Stimulated activated CD8-positive, alpha-beta memory T cell treated with anti-CD3 and anti-CD28 coated beads, Interleukin-15, amount 100 ng/mL, for 1 hour (primary cell): ENCODE measurements at places on chromosomes 5 and 9.

DNA sequence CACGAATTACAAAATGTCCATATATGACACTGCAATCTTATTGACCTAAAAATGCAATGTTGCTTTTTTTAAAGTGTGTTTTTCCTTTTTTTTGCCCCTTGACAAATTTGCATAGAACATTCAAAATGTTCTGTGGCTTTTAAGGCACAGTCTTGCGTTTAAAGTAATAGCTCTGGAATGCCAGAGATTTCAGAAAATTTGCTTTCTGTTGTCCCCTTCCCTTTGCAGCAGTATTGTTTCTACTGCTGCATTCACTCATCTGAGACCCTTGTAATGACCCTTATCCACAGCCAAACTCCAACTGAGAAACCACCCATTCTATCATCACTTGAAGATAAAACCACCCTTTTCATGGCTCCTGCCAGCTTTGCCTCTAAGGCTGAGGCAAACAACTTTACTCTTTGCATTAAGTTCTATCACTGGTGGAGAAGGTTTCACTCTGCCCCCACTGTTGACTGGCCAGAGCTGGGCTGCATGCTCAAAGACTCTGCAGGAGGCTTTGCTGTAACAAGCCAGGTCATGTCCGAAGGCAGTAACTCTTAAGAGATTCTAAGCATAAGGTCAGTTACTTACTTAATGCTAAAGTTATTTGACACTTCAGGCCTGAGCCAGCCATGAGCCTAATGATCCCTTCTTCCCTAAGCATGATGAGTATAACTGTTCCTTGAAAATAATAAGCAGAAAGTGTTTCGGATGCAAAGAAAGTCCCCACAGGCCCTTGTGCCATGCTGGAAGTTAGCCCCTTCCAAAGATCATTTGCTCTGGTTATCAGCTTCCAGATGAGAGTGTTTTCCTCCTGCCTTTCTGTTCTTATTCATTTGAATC is 101.9 kb downstream of the CD180 start:
- DNase-seq: no peak

GRCh38 chr9:135332516-135332915 is 147.1 kb upstream of the PPP1R26 start:
- no peak for DNase-seq

DNA sequence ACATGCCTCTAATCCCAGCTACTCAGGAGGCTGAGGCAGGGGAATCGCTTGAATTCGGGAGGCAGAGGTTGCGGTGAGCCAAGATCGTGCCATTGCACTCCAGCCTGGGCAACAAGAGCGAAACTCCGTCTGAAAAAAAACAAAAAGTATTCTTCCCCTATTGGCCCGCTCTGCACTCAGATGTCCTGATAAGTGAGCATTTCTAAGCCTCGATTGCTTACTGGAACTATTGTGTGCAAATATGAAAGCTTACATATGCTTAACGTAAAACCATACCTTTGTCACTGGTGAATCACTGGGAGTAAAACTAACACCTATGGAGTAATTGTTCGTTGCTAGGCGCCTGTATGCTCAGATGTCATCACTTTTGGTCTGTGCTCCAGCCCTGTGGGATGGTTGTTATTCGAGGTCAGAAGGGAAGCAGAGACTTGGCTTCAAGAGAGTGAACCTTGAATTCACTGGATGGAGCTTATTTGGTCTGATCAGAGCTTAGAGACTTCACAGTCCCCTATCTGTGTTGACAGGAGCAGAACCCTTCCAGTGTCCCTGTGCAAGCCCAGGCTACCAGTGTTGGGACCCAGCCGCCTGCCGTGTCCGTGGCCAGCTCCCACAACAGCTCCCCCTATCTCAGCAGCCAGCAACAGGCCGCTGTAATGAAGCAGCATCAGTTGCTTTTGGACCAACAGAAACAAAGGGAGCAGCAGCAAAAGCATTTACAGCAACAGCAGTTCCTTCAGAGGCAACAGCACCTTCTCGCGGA is 25.3 kb upstream of the LTC4S start:
- DNase-seq: no peak

DNA sequence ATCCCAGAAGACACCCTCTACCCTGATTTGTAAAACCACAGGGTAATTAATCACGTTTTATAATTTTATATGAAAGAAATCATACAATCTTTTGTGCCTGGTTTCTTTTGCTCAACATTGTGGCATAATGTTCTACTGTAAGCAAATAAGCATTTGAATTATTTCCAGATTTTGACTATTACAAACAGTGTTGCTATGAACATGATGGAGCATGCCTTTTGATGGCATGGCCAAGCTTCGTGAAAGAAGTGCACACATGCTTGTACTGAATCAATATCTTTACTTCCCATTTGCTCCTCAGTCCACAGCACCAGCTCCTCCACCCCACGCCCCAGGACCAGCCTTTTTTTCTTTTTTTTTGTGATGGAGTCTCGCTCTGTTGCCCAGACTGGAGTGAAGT is 29.9 kb downstream of the ACSL6 start:
- no peak for DNase-seq

GRCh38 chr5:109102096-109102690 is 307.6 kb downstream of the PJA2 start:
- DNase-seq: no peak

- no peak for DNase-seq
These were observed 153.7 kb upstream of the ADCY2 start for GRCh38 chr5:7242118-7242710.

- DNase-seq: no peak
These were observed 24.2 kb upstream of the ANKRD18A start for GRCh38 chr9:38644601-38645000.

DNA sequence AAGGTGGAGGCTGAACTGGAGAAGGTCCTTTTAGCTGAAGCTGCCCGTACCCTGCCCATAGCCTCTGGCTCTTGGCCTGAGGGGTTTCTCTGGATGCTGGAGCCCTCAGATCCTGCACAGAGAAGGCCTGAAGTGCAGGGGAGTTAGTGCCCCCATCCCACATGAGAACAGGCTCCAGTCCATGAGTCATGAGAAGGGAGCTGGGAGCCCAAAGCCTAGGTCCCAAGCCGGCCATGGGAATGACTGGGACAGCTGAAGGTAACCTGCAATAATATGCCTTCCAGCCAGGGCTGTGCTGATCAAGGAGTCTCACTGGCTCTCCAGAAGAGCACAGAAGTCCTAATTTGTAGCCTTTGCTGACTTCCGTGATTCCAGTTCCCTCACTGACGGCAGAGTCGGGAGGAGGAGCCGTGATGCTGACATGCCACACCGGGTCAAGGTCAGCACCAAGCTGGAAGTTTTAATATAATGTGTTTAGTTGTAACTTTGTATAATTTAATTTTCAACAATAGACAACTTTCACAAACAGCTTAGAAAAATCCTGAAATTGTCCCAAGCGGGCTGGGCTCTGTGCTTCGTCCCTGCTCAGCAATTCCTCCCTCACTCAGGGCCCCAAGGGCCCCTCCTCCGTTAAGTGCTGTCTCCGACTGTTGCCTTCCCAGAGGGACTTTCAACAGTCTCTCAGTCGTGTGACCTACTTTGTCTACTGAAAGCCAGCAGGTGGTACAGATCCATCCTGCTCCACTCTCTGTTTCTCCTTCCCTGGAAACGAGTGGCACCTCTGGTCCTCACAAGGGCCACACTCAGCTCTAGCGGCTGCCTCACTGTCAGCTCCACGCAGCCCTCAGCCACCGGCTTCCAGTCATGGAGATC is 387.8 kb downstream of the GADD45G start:
- no peak for DNase-seq

GRCh38 chr9:124258607-124259157 is 933 bp downstream of the NEK6 start:
- no peak for DNase-seq

DNA sequence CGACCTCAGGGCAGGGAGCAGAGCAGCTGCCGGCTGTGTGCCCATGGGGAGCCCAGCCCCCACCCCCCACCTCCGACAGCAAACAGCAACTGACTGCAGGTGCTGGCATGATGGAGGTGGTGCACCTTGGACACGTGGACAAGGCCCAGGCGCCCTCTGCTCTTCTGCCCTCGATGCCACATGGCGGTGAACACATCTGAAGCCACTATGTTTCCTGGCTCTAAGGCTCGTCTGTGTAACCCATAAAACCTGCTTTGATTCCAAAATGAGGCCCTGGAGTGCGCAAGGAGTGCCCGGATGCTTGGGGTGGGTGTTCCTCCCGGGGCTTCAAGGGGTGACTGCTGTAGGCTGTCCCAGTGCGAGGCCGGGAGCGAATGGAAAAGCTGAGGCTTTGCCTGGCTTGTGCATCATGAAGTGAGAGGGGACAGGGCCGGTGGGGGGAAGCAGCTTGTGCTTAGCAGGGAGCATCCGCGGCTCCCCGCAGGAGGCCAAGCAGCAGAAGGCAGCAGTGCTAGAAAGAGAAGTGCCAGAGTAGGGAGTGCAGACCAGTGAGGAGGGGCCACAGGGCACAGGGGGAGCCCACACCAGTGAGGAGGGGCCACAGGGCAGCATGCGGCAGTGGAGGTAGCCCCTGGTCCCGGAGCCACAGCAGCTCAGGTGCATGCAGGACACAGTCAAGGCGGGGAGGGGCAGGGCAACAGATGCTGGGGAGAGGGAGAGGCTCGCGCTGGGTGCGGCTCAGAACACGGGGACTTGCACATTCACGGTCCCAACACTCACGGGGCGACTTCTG is 30.0 kb downstream of the NKD2 start:
- no peak for DNase-seq

DNA sequence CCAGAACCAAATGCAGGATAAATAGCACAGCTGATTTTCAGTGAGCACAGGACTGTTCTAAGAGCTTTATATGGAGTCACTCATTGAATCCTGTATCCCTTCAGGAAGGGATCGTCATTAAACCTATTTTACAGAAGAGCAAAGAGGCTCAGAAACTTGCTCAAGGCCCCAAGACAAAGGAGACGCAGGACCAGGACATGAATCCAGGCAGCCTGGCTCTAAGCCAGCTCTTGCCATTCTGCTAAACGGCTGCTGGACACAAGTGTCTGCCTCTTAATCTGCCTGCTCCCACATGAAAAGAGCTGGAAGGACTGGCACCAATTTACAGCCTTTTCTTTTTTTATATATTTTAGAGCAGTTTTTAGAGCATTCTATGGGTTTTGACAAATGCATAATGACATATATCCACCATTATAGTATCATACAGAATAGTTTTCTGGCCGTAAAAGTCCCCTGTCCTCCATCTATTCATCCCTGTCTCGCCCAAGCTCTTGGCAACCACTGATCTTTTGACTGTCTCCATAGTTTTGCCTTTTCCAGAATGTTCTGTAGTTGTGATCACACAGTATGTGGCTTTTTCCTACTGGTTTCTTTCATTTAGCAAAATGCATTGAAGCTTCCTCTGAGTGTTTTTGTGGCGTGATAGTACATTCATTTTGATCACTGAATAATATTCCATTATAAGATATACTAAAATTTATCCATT is 37.5 kb downstream of the RETREG1 start:
- no peak for DNase-seq

GRCh38 chr5:164098531-164098930 is 593.1 kb downstream of the MAT2B start:
- no peak for DNase-seq

GRCh38 chr9:70945301-70945700 is 176.1 kb downstream of the TRPM3 start:
- no peak for DNase-seq

- no peak for DNase-seq
These were observed 44.8 kb downstream of the ANGPTL2 start for GRCh38 chr9:127077644-127077946.

DNA sequence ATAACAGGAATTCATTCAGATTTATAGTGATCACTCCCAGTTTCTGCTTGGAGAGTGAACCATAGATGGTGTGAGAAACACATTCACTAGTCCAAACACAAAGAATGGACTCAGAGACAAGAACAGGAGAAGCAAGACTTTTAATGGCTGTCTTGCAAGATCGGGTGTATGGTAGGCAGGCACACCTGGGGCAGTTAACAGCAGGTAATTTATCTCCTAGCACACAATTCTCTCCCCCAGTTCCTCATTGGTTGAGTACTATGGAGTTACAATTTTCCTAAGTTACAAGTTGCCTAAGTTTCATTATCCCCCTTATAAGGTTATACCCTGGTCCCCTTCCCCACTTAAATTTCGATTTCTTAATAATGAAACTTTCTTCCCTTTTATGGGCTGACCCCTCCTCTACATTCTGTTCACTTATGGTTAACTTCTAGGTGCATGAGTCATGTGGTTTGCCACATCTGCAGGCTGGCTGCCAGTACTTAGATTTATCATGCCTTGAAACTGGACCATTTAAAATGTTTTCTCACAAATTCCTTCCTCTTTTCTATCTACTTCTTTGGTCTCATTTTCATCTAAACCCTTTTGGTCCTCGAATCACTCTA is 623.3 kb downstream of the HINT1 start:
- DNase-seq: no peak

GRCh38 chr9:35918780-35919179 is 9.5 kb downstream of the SPAAR start:
- DNase-seq: no peak

GRCh38 chr5:59666440-59667068 is 227.0 kb downstream of the PDE4D start:
- no peak for DNase-seq

GRCh38 chr9:109304347-109304746 is 16.5 kb downstream of the EPB41L4B start:
- no peak for DNase-seq

- DNase-seq: no peak
These were observed 35.5 kb upstream of the LRRTM2 start for GRCh38 chr5:138910546-138911185.

DNA sequence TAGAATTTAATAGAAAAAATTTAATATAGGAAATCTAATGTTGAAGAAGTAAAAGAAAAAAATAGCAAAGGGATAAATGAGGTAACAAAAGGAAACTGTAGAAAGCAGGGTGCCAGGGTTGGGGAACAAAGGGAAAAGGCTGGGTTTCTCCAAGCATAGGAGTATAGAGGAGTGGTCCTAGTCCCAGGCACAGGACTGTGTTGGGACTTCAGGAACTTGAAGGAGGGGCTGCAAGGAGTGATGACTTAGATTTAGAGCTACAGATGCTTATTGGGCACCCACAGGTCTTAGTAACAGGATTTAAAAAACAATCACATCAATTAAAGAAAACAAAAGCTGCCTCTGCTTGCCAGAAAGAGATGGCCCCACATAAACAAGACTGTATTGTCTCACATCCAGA is 396.5 kb upstream of the TNC start:
- DNase-seq: no peak

GRCh38 chr9:127938298-127938690 is 640 bp upstream of the DPM2 start:
- DNase-seq: no peak

DNA sequence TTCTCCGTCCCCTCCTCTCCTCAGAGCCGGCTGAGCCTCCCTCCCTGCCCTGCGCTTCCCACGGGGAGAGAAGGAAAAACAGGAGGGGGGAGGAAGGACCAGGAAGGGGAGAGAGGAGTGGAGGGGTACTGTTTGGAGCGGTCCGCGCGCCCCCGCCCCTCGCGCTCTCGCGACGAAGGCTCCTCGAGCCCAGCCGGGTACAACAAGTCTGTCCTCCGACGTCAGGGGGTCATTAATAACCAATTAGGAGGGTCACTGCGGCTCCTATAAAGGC is 480 bp upstream of the PRDM12 start:
- DNase-seq: no peak
